CD4-positive, alpha-beta T cell (primary cell): ENCODE measurements at places on chromosomes 1 and 21. TPM values are rescaled to one million over a fixed set of nuclear protein-coding genes. Genes with fewer than 3 reads are reported as not detected.

The TMEM51 gene
- total RNA-seq = not detected

DNA sequence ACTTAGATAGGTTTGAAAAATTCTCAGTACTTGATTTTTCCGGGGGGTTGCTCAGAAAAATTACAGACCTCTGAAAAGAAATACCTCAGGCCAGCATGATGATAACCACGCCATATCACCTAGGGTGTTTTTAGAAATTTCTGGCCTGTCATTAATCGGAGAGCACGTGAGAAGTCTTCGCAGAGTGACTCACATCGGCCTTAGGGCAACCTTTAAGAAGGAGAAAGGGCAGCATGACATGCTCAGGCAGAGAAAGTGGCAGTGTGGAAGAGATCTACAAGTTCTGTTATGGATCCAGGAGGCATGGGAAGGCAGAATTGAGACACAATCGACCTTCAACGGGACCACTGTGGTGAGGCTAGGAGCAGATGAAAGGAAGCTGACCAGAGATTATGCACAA is 506.3 kb downstream of the LMO4 start:
- no peaks in the 10 kb centered on the region for H3K4me1 ChIP-seq
- H3K36me3 ChIP-seq = no peaks in the 10 kb centered on the region
- H3K4me3 ChIP-seq = no peak overlapping the region
- H3K27me3 ChIP-seq = no peaks in the 10 kb centered on the region

DNA sequence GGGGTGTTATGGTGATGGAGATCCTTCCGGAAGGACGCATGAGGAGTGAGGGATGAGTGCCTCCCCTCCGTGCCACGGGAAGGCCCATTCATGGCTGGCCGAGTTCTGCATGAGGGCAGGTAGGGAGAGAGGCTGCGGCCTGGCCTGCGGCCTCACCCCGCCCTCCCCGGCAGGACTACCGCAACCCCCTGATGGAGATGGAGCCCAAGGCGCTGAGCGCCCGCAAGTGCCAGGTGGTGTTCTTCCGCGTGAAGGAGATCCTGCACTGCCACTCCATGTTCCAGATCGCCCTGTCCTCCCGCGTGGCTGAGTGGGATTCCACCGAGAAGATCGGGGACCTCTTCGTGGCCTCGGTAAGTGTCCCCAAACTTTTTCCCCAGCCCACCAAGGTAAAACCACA is 83.3 kb downstream of the ARHGEF10L start:
- H3K27ac ChIP-seq = no peak overlapping the region
- no peaks in the 10 kb centered on the region for H3K36me3 ChIP-seq
- no peak for DNase-seq
- no peak overlapping the region for H3K4me3 ChIP-seq
- H3K27me3 ChIP-seq = no peaks in the 10 kb centered on the region
- no peaks in the 10 kb centered on the region for H3K4me1 ChIP-seq

The ORC1 gene
- total RNA-seq = 1.1 TPM

DNA sequence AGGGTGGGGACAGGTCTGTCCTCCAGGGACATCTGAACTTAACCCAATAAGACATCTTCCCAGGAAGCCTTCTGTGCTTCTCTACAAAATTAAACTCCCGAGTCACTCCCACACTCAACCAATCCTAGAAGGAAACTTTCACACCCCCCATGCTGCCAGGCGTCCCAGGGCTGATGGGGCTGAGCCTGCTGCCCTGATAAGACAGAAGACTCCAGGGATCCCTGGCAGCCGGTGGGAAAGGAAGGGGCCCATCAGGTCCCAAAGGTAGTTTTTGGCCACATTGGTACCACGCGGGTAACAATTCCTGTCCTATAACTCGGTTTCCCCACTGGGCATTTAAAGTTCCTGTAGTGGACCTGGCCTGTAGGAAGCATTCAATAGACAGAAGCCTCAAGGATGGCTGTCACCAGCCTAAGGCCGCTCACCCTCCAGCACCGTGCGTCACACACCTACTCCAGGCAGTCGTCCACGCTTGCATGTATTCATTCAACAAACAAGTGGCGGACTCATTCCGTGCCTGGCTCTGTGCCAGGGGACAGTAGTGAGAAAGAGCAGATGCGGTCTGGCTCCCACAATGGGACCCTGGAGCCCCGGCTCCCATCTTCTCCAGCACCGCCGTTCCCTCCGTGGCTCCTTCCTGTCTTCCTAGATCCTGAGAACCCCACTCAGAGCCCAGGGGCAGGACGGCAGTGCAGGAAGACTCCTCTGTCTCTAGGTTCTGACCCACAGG is 465.2 kb downstream of the NPHP4 start:
- no peak overlapping the region for H3K4me3 ChIP-seq
- no peak for DNase-seq
- H3K4me1 ChIP-seq = no peaks in the 10 kb centered on the region
- no peak overlapping the region for H3K27ac ChIP-seq
- peaks cover 3% of the 10 kb centered on the region for H3K27me3 ChIP-seq

DNA sequence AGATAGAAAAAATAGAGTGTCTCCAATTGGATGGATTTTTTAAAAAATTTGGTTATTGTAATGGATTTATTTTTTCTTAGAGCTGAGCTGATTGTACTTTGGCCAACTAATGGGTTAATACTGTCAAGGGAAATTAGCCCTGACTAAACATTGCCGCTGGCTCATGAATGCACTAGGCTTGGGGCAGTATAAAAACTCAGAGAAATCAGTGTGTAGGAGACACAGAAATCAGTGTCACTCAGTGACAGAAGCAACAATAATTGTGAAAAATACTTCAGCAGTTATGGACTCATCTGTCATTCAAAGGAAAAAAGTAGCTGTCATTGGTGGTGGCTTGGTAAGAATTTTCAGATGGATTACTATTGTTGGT is at the start of gene KMO:
TSS of gene KMO (plus strand) at position 217 of the 370 bp plus-strand sequence. CDS start at position 284, 67 bp downstream.
- H3K4me1 ChIP-seq = peaks cover 2% of the 10 kb centered on the region
- H3K27ac ChIP-seq = no peak within 1 kb of the TSS
- peak within 1 kb of the TSS; percentile 59 for H3K4me3 ChIP-seq
- no peaks in the 10 kb centered on the region for H3K36me3 ChIP-seq
- no peaks in the 10 kb centered on the region for H3K27me3 ChIP-seq

The FRRS1 gene
- total RNA-seq = 0.33 TPM

GRCh38 chr1:165876121-165876520 is 48.7 kb downstream of the UCK2 start:
- no peak overlapping the region for H3K27ac ChIP-seq
- no peaks in the 10 kb centered on the region for H3K27me3 ChIP-seq
- H3K4me3 ChIP-seq = no peak overlapping the region
- H3K4me1 ChIP-seq = peaks cover 24% of the 10 kb centered on the region
- H3K36me3 ChIP-seq = no peaks in the 10 kb centered on the region

The EPHB2 gene
- 0.08 TPM for total RNA-seq

DNA sequence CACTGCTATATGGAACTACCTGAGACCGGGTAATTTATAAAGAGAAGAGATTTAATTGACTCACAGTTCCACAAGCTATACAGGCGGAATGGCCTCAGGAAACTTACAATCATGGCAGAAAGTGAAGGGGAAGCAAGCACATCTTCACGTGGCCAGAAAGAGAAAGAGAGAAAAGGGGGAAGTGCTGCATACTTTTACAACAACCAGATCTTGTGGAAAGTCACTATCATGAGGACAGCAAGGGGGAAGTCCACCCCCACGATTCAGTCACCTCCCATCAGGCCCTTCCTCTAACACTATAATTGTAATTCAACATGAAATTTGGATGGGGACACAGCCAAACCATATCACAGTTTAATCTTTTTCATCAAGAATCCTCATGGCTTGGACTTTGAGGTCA is 339.2 kb upstream of the AJAP1 start:
- no peaks in the 10 kb centered on the region for H3K4me1 ChIP-seq
- no peak overlapping the region for H3K27ac ChIP-seq
- DNase-seq = no peak
- H3K27me3 ChIP-seq = no peaks in the 10 kb centered on the region
- no peak overlapping the region for H3K4me3 ChIP-seq
- H3K36me3 ChIP-seq = no peaks in the 10 kb centered on the region

DNA sequence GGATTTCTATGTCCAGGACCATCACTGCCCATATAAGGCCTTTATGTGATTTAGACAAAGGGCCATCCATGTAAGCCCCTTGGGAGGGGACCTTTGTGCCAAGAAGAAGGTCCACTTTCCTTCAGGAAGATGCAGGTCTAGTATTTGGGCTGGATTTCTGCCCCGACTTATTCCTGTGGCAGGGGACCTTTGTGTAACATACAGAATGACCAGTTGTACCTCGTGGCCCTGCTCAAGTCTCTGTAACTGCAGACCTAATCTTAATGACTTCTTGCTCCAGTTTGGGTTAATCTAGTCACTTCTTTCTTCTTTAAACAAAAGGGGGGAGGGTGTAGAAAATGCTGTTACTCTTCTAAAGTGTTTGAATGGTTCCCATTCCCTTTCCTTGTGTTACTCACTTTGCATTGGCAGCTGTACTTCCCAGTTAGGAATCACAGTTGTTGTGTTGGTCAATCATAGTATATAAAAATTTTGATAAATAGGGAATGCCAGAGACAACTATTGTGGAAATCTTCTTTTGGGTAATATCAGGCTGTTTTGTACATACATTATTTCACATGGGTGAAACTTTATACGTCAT is 54.2 kb downstream of the MIGA1 start:
- H3K27ac ChIP-seq = no peak overlapping the region
- peaks cover 26% of the 10 kb centered on the region for H3K36me3 ChIP-seq
- H3K27me3 ChIP-seq = no peaks in the 10 kb centered on the region
- no peak for DNase-seq

The RIMKLA gene
- total RNA-seq = 0.11 TPM

DNA sequence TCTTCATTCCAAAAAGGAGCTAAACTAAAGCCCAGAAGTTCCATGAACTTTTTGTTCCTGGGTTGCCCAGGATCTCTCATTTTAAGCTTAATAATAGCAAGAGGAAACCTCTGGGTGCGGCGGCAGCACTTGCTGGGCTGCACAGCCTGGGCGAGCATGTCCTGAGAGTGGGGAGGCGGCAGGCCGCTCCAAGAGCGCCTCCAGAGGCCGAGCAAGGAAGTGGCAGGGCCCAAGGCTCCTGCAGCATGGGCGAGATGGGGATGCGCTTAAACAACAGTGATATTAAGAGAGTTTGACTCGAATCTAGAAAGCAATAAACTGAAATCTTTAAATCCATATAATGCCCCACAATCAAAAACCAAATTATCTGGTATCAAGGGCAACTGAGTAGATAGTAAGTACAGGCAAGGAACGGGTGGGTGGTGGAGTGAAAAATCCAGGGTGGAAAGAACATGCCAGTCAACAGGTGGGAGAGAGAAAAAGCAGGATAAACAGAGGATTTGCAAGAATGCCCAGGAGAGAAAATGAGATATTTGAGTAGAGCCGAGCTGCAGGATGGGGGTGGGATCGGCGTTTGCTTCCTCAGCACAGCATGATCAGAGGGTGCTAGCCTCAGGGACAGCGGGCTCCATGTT is 14.1 kb upstream of the TNR start:
- H3K36me3 ChIP-seq = no peaks in the 10 kb centered on the region
- no peak overlapping the region for H3K4me3 ChIP-seq
- DNase-seq = no peak
- H3K4me1 ChIP-seq = no peaks in the 10 kb centered on the region
- no peak overlapping the region for H3K27ac ChIP-seq
- no peaks in the 10 kb centered on the region for H3K27me3 ChIP-seq

GRCh38 chr1:41245659-41246058 is 3.6 kb upstream of the SCMH1 start:
- H3K27me3 ChIP-seq = no peaks in the 10 kb centered on the region
- DNase-seq = no peak
- H3K27ac ChIP-seq = no peak overlapping the region
- H3K4me3 ChIP-seq = no peak overlapping the region

DNA sequence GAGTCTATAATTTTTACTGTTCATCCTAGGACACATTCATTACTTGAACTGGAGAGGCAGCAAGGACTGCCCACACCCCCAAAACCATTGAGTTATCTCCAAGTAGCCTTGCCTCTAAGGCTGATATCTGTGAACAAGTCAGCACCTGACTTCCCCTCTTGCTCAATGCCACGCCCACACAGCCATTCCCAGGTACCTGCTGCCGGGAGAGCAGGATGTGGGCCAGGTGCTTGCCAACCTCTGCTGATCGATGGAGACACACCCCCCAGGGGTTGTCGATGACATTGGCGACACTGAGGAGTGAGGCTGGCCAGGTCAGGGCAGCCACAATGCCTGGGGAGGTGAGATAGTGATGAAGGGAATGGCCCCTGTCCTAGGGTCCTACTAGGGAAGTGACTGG is 60.1 kb downstream of the TMCO4 start:
- peaks cover 39% of the 10 kb centered on the region for H3K36me3 ChIP-seq
- no peaks in the 10 kb centered on the region for H3K4me1 ChIP-seq
- H3K27ac ChIP-seq = no peak overlapping the region

DNA sequence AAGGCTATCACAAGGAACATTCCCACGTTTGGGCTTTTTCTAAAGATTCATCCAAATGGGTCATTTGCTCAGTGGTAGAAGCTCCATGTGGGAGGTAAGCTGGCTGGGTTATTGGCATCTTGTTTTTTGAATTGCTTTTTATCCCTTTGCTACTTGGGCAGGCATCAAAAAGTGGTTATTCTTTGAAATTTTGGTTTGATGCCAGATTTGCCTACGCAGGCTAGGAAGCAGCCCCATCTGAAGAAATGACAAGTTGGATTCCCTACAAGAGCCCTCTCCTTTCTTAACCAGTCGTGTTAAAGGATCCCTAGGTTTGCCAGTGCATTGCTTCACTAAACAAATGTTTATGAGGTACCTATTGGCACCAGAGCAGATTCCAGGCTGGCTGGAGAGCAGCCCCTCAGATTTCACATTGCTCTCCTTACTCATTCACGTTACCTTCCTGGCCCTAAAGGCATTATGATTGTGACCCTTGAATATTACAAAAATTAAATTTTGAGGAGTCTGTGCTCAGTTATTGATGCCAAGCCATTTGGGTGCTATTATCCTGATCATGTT is 38.8 kb downstream of the ARID1A start:
- H3K4me3 ChIP-seq = no peak overlapping the region
- H3K27me3 ChIP-seq = no peaks in the 10 kb centered on the region
- H3K27ac ChIP-seq = no peak overlapping the region

DNA sequence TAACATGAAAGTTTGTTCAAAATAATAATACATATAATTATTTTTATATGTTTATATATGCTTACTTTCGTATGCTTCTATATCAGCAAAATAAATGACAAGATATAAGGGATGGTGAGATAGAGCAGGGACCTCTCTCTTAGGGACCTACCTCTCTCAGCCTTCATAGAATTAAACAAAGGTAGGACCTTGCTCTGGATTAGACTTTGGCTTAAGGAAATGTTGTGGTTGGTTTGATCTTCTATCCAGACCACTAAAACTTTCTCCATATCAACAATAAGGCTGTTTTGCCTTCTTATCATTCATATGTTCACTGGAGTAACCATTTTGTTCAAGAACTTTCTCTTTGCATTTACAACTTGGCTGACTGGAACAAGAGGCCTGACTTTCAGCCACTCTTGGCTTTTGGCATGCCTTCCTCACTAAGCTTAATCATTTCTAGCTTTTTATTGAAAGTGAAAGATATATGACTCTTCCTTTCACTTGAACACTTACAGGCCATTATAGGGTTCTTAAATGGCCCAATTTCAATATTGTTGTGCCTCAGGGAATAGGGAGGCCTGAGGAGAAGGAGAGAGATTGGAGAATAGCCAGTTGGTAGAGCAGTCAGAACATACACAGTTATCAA is 14.4 kb downstream of the FRRS1 start:
- H3K36me3 ChIP-seq = no peaks in the 10 kb centered on the region
- no peaks in the 10 kb centered on the region for H3K4me1 ChIP-seq
- H3K27ac ChIP-seq = no peak overlapping the region
- H3K27me3 ChIP-seq = no peaks in the 10 kb centered on the region
- DNase-seq = no peak

The WNT3A gene
- 0.08 TPM for total RNA-seq
